ENCODE measurements at places on chromosomes 2 and 18.

DNA sequence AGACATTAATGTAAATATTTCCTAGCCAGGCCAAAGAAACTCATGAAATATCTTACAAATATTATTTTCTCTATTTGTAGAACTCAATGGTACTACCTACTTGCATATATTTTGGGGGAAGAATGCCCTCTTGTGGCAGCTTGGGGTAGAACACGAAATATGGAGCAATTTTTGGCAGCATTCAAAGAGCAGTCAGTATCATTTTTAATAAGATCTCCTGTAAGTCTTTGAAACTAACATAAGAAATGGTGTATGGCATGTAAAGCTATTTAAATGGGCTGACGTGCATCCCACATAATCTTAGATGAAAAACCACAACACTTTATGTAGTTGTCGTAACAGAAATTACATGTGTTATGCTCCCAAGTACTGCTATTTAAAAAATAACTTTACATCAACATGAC is 62.3 kb upstream of the CCDC195 start:
- DNase-seq, result peak; percentile 40

GRCh38 chr2:226198956-226199355 is 600.7 kb downstream of the IRS1 start:
- DNase-seq, result no peak

DNA sequence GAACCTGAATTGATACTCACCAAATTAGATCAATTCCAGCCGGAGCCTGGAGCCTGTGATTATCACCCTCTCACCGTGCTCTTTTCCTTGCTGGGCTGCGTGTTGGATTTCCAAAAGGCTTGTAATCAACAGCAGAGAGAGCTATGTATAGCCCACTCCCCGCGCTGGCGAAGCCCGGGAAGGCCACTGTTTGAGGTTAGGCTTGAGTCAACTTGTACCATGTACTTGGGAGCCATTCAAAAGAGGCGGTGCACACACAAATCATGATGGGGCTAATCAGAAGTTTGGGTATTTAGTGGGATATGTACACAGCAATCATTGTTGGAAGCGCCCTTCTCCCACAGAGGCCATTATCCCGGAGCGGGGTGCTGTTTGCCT is 151.6 kb downstream of the GLI2 start:
- DNase-seq, result no peak

- no peak for DNase-seq
Measured at GRCh38 chr2:174524527-174524926, 37.7 kb upstream of the GPR155 start.

DNA sequence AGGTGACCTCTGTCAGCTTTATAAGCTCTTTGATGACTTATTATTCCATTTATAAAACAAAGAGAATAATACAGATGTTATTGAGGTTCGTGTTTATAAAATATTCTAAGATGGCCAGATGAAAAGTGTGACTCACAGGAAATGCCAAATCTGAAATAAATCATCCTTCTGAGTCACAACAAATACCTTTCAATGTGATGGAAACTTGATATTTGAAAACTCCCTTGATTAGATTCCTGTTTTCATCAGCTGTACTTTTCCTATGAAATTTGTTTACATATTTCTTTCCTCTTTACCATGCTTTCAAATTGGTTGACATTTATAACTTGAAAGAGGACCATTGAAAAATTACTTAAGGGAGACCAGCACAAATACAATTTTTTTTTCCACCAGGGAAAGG is 30.6 kb upstream of the PPP1R1C start:
- DNase-seq, result no peak

DNA sequence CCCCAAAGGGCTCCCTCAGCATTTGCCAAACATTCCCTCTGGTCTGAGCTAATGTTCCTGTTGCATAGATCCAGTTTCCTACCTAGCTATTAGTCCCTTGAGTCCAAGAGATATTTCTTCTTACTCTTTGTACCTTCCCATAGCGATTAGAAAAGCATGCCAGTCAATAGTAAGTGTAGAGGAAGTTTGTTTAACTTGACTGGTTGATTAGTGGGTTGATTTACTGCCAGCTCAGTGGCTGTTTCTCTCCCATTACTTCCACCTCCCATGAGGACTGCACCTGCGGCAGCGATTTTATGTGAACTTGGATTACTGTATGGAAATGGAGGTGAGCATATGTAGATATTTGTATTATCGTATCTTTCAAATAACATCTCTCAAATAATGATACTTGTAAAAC is 1748.4 kb upstream of the CELF4 start:
- no peak for DNase-seq

- no peak for DNase-seq
Measured at GRCh38 chr2:39024833-39025232, 96.0 kb downstream of the SOS1 start.

DNA sequence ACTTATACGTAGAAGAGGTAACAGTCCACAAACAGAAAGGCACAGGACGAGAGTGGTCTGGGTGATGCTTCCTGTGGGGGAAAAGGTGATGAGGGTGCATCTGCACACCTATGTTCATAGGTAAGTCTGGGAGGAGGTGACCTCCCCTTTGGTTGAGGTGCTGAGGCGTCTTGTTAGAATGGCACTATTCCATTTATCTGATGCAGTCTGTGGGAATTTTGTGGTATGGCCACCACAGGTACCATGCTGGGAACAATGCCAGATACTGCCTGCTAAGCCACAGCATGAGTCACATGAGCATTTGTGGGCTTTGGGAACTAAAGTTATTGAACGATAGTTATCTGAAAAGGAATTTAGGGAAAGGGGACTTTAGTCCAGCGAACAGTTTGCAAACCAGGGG is 27.9 kb downstream of the IL37 start:
- no peak for DNase-seq

- DNase-seq, result no peak
Measured at GRCh38 chr18:14958701-14959100, 210.7 kb downstream of the ANKRD30B start.

GRCh38 chr2:53913721-53914120 is 54.0 kb upstream of the GPR75 start:
- no peak for DNase-seq

- no peak for DNase-seq
Measured at GRCh38 chr2:220393711-220394110, 766.3 kb downstream of the SLC4A3 start.

GRCh38 chr2:1940679-1941078 is 196.4 kb upstream of the PXDN start:
- no peak for DNase-seq

DNA sequence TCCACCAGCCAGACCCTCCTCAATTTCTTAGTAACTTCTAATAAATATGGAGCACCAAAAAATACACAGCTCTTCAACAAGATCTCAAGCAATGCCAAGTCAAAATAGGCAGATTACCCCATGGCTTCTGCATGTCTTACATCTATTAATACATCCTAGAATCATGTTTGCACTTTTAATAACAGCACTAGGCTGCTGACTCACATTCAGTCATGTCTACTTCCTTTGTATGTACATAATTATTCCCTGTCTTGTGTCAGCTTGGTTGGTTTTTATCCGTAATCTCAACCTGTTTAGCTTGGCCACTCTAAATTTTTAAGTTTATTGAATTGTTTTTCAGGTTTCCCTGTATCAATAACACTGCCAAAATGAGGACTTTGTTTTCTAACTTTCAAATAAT is 420.1 kb upstream of the ACVR2A start:
- no peak for DNase-seq

Measured in NCI-H1694 (cell line).